ENCODE measurements at places on chromosomes 11 and 22.
A peak's percentile ranks its signal among the peaks of the same experiment; 100 is the strongest.

- DNase-seq, result no peak
Observed at GRCh38 chr11:30483056-30483455, 103.1 kb downstream of the MPPED2 start.

DNA sequence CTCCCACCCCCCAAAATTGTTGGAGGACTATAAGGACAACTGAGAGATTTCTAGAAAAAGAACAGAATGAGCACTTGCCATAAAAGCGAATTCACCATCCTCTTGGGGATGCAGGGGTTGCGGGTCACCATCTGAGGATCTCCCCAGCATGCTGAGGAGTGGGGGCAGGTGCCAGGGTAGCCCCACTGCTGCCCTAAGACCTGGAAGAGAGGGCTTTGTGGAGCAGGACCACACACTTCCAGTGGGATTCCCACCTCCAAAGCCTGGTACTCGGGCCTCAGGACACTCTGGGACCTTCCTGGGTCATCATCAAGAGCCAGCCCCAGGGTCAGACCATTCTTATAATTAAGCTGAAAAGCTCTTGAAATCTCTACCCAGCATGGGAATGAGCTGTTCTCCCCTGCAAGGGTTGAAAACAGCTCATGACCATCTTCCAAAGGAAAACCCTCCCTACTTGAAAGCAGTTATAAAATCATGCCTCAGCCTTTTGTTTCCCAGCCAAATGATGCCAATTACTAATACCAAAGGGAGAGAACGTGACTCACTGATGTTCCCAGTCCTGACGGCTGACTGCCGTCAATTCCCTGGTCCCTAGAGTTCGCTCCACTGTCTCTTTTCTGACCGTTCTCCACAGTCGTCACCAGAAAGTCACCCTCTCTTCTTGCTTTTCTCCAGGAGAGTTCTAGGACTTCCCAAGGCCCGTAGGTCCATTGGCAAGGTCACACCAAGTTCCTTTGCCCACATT lies 76.8 kb upstream of the CREB3L1 start:
- DNase-seq, result no peak

DNA sequence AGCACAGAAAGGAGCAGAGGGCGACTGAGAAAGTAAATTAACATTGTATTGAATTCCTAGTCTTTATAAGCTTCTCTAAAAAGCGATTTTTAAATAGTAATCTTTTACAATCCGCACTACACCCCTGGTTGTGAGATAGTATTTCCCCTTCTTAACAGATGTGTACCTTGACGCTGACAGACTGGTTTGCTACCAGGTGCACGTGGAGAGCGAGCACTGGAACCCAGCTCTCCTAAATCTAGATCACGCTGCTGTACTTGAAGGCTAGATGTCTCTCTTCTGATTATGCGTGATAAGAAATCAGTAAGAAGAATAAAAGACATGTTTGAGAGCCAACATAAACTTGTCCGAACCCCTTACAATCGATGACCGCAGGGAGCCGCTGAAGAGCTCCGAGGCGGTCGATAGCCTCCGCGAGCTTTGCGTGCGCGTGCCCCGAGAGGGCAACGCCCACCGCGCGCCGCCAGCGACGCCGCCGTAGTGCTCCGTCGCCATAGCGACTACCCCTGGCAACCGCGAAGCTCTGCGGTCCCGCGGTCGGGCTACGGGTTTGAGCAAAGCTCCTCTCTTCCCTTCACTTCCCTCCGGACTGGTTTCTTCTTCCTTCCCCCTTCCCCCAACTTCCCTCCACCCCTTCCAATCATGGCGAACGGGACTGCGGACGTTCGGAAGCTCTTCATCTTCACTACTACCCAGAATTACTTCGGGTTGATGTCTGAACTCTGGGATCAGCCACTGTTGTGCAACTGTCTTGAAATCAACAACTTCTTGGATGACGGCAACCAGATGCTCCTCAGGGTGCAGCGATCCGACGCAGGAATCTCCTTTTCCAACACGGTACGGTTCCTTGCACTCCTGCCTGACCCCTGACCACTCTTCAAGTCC lies at the start of gene DYNC2H1:
Gene DYNC2H1 (plus strand): TSS at position 494 of the 885 bp plus-strand sequence. CDS start 149 bp downstream, at position 643.
- peak; percentile 88 for DNase-seq

- DNase-seq, result no peak
Observed at GRCh38 chr11:13367115-13367514, 89.5 kb downstream of the BMAL1 start.

DNA sequence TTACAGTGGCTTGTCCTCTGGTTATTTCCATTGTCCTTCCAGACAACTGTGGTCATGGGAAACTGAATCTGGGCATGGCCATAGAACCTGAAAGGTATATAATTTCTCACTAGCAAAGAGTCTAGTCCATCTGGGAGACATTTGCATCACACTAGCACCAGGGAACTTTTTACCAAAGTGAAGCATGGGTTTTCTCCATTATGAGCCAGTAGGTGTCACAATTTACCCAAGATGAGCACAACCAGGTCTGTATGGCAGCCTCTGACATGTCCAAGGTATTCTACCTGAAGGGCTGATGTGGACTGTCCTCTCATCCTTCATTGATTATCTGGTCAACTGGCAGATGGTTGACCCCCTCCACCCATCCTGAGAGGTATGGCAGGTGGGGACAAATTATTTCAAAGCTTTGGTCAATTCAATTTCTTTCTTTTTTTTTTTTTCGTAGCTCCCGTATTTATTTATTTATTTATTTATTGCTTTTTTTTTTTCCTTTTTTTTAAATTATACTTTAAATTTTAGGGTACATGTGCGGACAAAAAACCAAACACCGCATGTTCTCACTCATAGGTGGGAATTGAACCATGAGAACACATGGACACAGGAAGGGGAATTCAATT lies 425.9 kb downstream of the TMEM135 start:
- no peak for DNase-seq
